ENCODE measurements at places on chromosomes 1 and 21.
A peak's percentile ranks its signal among the peaks of the same experiment; 100 is the strongest.

DNA sequence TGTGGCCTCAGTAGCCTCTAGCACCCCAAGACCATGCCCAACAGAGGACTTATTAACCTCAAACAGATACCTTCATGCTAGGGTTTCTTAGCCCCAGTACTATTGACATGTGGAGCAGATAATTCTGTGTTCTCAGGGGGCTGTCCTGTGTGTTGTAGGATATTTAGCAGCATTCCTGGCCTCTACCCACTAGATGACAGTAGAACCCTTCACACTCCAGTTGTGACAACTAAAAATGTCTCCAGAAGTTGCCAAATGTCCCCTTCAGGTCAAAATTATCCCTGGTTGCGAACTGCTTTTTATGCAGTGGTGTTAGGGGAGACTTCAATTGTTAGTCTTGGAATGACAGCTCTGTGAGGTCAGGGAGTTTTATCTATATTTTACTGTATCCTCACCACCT lies 8.1 kb downstream of the KAZN start:
- DNase-seq = no peak

GRCh38 chr21:42039470-42039901 lies 29.3 kb upstream of the ZBTB21 start:
- DNase-seq = no peak

GRCh38 chr1:43426221-43426620 lies 27.5 kb downstream of the HYI start:
- no peak for DNase-seq

DNA sequence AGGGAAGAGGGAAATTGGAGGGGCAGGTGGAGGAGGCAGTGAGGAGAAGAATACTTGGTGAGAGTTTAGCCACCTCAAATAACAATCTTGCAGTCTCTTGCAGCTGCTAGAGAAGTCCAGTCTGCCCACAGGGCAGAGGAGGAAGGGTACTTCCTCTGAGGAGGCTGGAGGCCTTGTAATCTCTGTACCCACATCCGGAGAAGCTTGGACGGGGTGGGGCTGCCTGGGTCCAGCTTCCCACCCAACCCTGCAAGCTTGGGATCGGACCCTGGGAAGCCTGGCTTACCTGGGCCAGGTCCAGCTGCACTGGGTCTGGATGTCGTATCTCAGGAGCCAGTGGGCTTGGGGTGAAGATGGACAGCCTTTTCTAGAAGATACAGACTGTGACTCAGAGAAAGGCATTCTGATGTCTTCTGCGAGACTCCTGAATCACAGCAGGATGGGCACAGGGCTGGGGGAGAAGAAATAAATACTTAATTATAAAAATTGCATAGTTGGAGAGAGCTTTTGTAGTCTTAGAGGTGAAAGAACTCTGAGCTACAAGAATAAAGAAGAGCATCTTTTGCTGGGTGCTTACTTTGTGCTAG lies 111.8 kb upstream of the JUN start:
- DNase-seq = no peak

DNA sequence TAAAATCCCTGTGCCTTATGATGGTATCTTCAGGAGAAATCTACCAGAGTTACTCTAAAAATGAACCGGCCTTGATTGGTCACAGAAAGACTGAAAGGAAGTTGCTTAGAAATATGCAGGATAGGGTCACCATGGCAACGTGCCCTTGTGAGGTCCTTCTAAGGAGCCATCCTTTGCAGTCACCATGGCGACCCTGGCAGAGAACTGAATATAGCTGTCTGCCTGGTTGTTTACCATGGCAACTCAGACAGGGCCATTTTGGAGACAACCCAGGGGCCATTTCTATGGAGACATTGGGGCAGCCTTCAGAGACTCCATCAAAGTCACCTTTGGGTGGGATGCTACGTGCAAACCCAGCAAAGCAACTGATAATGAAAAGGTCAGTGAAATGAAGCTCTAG lies 43.0 kb downstream of the SNX7 start:
- DNase-seq = no peak

DNA sequence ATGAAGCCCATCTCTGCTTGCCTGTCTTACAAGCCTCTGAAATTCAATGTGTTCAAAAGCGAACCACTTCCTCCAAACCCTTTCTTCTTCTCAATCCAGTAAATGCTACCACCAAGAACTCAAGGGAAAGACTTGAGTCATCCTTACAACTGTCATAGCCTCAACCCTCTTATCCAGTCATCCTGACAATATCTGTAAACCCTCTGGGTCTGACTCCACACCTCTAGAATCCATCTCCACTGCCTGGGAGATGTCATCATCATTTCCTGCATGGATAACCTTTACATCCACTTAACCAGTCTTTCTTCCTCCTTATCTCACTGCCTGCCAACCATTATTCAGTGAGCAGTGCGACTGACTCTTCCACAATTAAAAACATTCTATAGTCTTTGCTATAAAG lies 441.1 kb downstream of the SETD4 start:
- no peak for DNase-seq

GRCh38 chr21:31182231-31183140 lies 144.2 kb upstream of the KRTAP19-8 start:
- peak; percentile 47 for DNase-seq

DNA sequence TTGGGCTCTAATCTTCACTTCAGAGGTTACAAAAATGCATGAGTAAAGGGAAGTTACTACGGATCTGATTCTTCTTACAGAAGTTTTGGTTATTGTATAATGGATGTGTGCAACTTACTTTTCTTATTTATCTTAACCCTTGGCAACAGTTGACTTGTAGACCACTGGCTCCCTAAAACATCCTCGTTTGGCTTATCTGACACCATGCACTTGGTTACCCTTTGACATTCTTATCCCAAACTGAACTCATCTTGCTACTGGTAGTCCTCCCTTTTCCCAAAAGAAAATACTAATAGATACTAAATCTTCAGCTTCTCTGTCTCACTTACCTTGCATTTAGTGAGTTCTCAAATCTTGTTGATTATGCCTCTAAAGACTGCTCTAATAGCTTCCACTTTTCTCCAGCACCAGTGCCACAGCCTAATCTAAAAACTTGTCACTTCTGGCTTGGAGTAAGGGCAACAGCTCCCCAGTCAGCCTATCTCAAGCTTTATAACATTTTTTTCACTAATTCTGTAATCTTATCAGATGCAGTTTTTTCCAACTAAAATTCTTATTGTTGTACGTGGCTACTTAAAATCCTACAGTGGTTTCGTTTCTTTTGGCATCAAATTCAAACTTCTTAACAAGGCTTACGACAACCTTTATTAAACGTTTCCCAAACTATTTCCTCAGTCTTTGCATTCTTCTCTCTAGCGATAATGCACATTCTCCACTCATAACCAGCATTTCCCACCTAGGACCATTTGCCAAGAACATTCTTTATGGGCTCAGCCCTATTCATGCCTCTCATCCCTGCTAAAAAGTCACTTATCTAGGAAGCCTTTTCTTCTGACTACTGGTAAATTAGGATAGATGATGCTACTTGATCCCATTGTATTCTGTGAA lies 204.2 kb downstream of the KCNT2 start:
- DNase-seq = no peak

GRCh38 chr1:151881479-151881878 lies 27.8 kb downstream of the THEM4 start:
- no peak for DNase-seq

GRCh38 chr1:178940068-178940765 lies 69.3 kb upstream of the ANGPTL1 start:
- no peak for DNase-seq

DNA sequence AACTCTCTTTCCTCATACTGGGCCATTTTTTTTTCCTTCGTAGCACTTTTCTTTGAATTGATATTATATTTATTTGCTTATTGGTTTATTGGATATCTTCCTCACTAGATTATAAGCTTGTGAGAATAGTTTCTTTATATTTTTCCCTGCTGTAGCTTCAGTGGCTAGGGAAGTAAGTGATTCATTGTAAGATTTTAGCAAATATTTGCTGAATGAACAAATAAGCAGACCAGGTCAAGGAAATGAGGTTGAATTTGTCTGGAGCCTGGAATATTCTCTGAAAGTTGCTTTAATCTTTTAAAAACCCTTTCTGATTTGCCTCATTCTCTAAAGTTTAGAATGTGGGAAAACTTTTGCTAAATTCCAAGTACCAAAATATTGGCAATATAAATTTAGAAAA lies 80.2 kb downstream of the RABGAP1L start:
- no peak for DNase-seq

DNA sequence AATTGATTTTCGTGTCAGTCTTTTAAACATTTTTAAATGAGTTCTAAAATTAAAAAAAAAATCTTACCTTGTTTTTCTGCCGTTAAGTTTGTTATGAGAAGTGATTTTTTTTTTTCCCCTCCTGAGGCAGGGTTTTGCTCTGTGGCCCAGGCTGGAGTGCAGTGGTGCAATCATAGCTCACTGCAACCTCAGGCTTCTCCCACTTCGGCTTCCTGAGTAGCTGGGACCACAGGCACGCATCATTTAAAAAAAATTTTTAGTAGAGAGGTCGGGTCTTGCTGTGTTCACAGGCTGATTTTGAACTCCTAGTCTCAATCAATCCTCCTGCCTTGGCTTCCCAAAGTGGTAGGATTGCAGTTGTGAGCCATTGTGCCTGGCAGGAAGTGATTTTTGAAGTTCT lies 41.1 kb downstream of the MTR start:
- DNase-seq = no peak

DNA sequence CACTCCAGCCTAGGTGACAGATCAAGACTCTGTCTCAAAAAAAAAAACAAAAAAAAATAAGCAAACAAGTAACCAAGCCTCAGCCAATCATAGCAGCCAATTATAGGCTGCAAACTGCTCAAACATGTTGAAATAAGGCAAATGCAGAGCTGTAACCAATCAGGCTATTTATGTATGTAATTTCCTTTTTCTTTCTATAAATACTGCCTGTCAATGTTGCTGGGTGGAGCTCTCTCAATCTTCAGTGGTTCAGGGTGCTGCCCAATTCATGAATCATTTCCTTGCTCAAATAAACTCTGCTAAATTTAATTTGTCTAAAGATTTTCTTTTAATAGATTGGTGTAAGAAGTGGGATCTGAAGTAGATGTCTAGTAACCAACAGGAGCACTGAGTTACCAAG lies 11.6 kb upstream of the CD1D start:
- DNase-seq = no peak

- no peak for DNase-seq
These were observed 4.1 kb downstream of the ABCD3 start for GRCh38 chr1:94422115-94422820.

GRCh38 chr1:100347009-100347966 lies 5.0 kb upstream of the CDC14A start:
- no peak for DNase-seq

DNA sequence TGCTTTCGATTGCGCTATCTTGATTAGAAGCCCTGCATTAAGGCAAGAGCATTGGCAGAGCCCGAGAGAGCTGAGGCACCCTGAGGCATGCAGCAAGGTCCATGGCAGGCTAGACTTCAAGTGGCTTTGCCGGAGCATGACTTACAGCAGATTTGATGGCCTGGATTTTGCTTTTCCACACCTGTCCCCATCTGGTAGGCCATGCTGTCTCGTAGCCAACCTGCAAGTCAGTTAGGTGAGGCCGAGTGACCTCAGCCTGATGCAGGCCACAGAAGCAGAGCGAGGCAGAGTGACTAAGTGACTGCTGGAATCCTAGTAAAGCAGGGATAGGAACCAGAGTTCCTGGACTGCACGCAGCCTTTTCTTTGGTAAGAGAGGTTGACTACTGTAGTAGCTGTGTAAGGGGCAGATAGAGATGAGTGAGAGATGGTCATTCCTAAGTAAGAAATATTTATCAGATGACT lies 148.9 kb downstream of the PBX1 start:
- DNase-seq = no peak

GRCh38 chr1:41414296-41414695 lies 53.1 kb downstream of the FOXO6 start:
- no peak for DNase-seq
